ENCODE measurements at places on chromosomes 11 and 22.

GRCh38 chr11:131724436-131724975, 354.1 kb downstream of the NTM start:
- DNase-seq: no peak

GRCh38 chr11:68397256-68397655, 63.3 kb upstream of the PPP6R3 start:
- no peak for DNase-seq

- DNase-seq: no peak
Measured at GRCh38 chr11:86245369-86246292, 1.1 kb downstream of the EED start.

GRCh38 chr11:133966172-133966651, 9.4 kb upstream of the IGSF9B start:
- no peak for DNase-seq

- no peak for DNase-seq
Measured at GRCh38 chr11:61277186-61278000, 17.7 kb downstream of the VWCE start.

DNA sequence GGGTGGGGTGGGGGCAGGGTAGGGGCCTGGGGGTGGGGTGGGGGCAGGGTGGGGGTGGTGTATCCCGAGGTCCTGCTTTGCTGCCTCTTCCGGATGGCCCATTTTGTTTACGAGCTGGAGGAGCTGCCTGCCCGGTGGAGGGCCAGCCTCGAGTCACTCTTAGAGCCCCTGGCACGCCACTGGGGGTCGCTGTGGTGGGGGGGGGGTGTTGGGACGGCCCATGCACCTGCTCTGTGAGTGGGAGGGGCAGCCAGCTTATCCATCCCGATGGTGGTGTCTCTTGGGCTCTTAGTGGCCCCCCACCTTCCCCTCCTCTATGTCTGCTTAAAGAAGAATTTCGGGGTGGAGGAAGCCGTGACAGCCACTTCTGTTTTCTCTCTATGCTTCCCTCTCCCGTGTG, 24.6 kb downstream of the MRGPRD start:
- no peak for DNase-seq

DNA sequence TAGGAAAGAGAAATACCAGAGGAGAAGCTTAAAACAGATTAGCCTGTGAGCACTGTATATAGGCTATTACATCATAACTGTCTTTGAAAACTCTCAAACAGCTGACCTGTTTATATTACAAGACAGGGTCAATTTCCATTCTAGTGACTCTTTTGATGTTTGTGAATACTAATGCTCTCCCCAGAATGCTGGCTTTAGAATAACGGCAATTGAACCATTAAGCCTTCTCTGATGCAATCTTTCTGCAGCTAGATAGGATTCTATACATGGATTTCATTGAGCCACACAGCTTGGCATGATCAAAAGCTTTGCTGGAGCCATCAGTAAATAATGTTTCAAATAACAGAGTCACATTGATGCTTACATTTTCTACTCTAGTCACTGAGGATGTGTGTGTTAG, 122.7 kb upstream of the FAT3 start:
- no peak for DNase-seq
